ENCODE measurements at places on chromosomes 6 and 20. TPM values are rescaled to one million over a fixed set of nuclear protein-coding genes. Genes with fewer than 3 reads are reported as not detected.

Gene GJA1
- total RNA-seq, result not detected

Gene OR2B6
- total RNA-seq, result not detected

Gene CDH4
- total RNA-seq, result not detected

Gene IGF2R
- total RNA-seq, result 70.0 TPM

Gene LST1
- not detected for total RNA-seq

Gene MOXD1
- total RNA-seq, result not detected

Gene CITED2
- total RNA-seq, result 16.8 TPM

Gene CPNE5
- not detected for total RNA-seq

Gene SLC22A7
- 22.6 TPM for total RNA-seq

Gene RNF39
- 0.13 TPM for total RNA-seq

Gene FBXL4
- total RNA-seq, result 13.2 TPM

Gene MEI4
- not detected for total RNA-seq

Gene ULBP3
- total RNA-seq, result 0.42 TPM

DNA sequence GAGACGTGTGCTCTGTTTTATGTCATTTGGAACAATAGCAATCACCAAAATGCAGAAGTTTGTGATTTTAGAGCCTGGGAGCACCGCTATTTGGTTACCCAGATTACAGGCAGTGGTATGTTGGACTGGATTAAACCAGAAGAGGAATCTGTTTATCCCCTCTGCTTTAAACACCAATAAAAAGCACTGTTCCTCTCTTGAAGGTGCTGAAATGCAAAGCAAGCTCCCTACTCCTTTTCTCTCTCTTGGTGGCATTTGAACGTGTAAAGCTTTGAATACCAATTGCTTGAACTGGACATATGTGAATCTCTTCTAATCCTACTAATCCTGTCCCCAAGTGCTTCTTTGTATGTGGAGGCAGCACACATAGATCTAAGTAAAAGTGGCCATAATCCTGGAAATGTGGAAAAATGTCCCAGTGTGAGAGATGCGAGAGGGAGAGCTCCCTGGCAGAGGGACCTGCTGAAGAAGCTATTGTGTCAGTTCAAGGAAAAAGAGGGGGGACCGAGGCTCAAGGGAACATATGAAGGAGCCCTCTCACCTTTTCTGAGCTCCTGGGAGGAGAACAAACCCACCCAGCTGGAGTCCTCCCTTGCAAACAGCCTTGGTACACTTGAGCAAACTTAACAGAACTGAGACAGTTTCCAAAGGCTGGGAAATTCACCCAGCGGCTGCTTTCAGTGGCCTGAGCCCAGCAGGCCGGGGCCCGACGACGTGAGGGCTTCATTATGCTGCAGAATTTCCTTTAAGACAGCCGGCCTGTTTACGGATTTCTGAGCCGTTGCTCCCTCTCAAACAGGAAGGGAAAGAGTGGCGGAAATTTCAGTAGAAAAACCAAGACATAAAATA, 18.8 kb upstream of the OLIG3 start:
- no peak for DNase-seq

GRCh38 chr20:11153819-11154218, 480.0 kb upstream of the JAG1 start:
- DNase-seq, result no peak

DNA sequence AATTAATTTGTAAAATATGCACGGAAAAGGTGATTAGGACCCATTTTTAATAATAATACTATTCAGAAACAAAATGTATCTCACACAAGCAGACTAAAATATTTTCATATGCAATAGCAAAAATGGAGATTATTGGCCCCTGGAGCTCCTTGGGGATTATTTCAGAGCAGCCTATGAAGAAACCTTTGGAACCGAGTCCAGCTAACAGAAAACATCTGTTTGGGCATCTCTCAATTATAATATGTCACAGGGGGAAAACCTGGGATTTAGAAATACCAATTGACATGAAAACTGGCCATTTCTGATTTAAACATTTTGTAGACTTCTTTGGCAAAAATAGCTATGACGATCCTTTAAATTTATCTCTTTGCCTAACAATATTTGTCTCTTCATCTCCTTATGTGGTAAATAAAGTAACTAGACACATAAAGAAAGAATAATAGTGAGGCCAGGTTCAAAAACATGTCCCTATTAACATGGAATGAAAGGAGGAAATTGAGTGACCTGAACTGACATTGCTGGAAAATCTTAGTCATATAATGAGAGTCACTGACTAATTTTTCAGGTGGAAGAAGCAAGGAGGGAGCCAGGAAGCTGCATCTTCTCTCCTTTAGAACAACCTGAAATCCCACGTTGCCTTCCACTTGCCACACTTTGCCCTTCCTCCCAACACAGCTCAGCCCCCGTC, 199.0 kb downstream of the SOD2 start:
- no peak for DNase-seq

- no peak for DNase-seq
Observed at GRCh38 chr6:145087034-145087433, 648.3 kb downstream of the EPM2A start.

DNA sequence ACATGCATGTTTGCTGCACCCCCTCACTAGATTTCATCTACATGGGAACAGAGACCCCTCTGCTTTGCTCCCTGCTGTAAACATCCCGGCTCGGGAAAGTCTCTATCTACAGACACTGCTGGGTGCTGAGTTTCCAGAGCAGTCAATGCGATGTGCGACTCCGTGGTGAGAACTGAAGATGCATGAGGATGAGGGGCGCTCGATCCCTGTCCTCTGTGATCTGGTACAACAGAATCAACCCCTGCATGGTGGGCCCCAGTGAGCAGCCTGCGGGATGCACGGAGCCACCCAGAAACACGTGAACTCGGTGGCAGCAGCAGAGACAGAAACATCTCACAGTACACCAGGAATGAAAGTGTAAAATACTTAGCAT, 83.1 kb downstream of the THBS2 start:
- DNase-seq, result no peak

GRCh38 chr6:152364866-152365265, 272.3 kb downstream of the SYNE1 start:
- DNase-seq, result no peak

- no peak for DNase-seq
Observed at GRCh38 chr20:32586291-32586690, 1.2 kb upstream of the NOL4L start.

DNA sequence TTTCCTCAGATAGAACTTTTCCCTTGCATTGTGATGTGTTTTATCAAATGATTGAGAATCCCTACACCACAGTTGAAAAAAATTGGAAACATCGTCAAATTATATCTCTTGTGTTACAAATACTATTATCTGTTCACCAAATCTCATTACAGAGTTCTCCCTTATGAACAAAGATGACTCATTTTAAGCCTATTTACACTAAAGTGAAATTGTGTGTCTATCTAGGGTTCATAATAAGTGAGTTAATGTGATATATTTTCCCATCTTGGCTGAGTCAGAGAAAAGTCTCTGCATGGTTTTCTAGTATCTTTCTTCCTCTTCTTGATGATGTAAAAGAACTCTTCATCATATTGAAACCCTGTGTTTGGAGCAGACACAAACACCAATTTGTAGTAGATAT, 1263.3 kb upstream of the EYS start:
- DNase-seq, result no peak

- DNase-seq, result no peak
Observed at GRCh38 chr6:35140639-35141006, 516 bp downstream of the TCP11 start.

DNA sequence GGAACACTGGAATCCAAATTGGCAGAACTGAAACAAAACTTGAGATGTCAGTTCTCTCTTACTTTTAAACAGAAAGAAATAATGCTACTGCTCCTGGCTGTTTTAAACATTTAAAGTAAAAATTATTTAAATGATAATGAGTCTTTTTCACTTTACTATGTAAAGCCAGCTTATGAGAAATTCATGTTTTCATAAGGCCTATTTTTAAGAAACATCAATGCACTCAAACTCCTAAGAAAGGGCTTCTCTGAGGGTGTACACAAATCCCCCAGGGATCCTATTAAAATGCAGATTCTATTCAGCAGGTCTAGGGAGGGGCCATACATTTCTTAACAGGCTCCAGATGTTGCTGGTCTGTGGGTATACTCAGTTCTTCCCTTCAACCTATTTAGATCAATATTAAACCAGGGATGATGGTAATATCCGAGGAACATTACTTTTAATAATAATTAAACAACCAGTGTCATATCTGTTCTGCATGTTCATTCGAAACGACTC, 2.3 kb downstream of the FERMT1 start:
- DNase-seq, result no peak

GRCh38 chr6:142906945-142907470, 38.0 kb downstream of the HIVEP2 start:
- DNase-seq, result no peak

GRCh38 chr20:52959125-52959524, 13.0 kb upstream of the TSHZ2 start:
- DNase-seq, result peak; percentile 42

DNA sequence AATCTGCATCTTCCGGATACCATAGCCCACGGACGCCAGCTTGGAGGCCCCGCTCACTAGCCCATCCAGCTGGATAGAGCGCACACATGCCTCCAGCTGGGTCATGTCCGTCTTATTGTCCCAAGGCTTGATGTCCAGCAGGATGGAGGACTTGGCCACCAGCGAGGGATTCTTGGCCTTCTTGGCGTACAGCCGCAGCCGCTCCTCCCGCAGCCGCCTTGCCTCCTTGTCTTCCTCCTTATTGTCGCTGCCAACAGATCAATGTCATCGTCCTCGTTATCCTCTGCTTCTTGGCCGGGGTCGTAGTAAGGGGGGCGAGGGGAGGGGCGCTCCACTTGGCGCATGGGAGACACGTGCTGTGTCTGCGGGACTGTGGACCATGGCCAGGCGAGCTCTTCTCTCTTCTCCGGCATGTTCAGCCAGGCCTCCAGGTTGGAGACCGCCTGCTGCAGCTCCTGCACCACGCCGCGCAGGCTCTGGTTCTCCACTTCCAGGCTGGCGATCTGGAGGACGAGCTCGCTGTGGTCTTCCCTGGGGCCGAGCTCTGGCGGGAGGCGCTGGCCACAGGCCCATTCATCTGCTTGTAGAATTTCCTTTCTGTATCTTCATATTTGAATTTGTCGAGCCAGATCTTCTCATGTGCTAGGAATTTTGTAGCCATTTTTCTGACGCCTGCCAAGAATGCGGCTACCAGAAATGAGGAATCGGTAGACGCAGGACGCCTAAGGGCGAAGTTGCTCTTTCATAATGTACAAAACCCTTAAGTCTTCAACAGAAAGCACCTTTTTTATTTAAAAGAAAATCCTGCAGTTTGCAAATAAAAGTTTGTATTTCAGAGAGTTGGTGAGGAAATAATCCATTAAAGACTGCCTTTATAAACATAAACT, 60.1 kb upstream of the PTPRK start:
- no peak for DNase-seq

GRCh38 chr6:109188115-109188411, 92.8 kb downstream of the CEP57L1 start:
- DNase-seq, result no peak

- DNase-seq, result no peak
Observed at GRCh38 chr6:168926306-168926705, 327.3 kb downstream of the THBS2 start.

DNA sequence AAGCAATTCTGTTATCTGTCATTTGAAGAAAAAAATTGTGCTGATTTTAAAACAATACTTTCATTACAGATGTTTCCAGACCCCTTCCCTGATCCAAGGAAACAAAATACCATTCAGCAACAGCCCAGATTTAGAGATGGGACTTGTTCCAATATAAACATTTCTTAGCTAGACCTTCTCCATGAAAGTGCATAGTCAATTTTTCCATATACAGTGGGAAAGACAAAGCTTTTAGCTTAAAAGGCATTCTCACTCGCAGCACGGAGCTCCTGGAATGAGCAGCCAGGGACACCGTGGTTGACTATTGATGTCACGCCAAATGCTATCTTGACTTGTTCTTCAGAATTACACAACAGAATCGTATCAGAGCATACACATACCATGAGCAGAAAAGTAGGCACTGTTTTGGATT, 21.5 kb downstream of the LAMA4 start:
- no peak for DNase-seq

DNA sequence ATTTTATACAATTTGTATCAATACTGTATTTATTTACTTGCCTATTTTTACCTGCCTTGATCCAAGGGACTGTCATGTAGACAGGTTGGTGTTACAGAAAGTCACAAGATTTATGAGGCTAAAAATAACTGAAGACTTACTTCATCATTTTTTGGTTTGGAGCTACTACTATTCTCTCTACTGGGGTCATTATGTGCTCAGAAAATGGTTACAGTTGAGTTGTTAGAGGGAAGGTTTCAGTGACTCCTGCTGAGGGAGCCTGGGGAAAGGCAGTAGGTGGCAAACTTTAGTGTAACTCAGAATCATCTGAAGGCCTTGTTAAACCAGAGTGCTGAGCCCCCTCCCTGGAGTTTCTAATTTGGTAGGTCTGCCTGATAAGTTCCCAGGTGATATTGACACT, 118.8 kb downstream of the TINAG start:
- DNase-seq, result no peak

GRCh38 chr20:25541676-25542075, 43.7 kb downstream of the NINL start:
- no peak for DNase-seq

DNA sequence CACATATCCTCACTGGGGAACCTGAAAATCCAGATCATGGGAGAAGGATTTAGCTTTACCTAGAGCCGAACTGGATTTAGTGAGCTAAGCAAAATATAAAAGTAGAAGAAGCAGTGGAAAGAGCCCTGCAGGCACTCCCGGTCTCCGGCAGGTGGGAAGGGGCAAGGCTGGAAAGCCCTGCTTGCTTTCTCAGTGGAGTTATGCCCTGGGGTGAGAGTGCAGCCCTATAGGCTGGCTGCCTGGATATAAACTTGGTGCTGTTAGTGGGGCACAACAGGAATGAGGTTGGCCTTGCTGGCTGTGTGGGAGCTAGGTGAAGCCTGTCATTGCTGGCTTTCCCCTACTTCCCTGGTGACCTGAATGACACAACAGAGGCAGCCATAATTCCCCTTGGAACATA, 122.0 kb downstream of the CDK19 start:
- DNase-seq, result no peak

GRCh38 chr6:151577257-151577656, 83.4 kb downstream of the CCDC170 start:
- DNase-seq, result no peak

DNA sequence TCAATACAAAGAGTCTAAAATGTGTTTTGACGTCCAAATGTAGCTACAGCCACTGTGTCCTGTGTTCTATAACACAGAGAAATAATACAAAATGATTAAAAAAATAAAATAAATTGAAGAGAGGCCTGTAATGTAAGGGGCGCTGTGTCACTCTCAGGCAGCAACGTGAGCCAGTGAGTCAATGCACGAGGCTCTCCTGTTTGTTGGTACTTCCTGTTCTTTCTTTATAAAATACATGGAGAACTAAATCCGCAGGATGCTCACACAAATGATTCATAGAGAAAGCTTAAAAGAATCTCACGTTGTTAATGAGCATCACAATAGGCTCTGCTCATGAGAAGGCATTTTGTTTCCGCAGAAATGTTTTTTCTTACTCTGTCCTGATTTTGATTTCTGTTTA, 635.0 kb upstream of the AGPAT4 start:
- DNase-seq, result no peak
